ENCODE measurements at places on chromosomes 7 and 10.
A peak's percentile ranks its signal among the peaks of the same experiment; 100 is the strongest.

GRCh38 chr10:49180444-49180860, 7.7 kb downstream of the TMEM273 start:
- DNase-seq = no peak

DNA sequence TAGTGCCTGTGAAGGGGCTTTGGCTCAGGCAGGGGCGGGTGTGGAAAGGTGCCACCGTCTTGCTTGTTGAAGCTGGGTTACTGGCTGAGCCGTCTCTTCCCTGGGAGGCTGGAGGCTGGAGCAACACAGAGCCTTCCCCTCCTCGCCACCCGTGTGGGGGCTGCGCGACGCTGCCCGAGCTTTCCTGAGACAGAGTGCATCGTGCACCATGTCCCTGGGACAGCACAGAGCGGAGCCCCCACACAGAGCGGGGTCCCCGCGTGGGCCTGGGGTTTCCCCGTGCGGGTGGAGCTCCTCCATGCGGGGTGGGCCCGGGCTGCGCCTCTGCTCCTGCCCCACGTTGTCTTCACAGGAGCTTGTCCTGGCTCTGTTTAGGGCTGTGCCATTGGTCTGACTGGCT, 69.9 kb downstream of the INPP5A start:
- no peak for DNase-seq

- DNase-seq = no peak
Measured at GRCh38 chr7:108629651-108630400, 60.2 kb downstream of the DNAJB9 start.

GRCh38 chr10:2280713-2281300, 543.5 kb upstream of the ADARB2 start:
- DNase-seq = no peak

- DNase-seq = no peak
Measured at GRCh38 chr7:97021747-97022490, 2.7 kb downstream of the DLX5 start.

- peak; percentile 24 for DNase-seq
Measured at GRCh38 chr7:136228171-136228570, 251.0 kb upstream of the MTPN start.

DNA sequence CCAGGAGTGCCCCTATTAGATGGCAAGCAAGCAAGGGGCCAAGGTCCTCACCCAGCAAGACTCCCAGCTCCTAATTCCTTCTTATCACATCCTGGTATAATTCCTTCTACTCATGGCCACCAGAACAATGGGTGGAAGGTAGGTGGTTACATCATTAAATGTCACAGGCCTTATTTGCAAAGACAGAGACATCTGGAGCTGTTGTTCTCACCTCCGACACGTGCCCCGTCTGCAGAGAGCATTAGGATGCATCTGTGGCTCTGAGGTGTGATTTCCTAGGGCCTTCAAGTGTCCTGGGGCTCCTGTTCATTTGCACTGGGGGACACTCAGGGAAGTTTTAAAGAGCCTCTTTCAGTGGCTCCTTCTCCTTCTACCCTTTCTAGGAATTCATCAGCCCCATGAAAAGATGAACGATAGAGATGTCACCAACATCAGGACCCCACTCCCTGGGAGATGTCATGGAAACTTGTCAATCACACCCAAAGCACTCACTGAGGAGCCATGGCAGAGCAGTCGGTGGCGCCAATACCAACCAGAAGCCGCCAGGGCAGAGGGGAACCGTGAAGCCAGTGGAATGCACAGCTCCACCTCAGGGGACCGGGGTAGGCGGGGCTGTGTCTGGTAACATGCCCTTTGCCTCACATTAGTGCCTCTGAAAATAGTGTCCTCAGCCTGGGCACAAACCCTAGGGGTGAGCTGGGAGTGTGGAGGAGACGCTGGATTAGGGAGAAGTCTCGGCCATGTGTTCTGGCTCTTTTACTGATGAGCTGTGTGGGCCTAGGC, 2.9 kb upstream of the ATP6V0E2 start:
- no peak for DNase-seq

DNA sequence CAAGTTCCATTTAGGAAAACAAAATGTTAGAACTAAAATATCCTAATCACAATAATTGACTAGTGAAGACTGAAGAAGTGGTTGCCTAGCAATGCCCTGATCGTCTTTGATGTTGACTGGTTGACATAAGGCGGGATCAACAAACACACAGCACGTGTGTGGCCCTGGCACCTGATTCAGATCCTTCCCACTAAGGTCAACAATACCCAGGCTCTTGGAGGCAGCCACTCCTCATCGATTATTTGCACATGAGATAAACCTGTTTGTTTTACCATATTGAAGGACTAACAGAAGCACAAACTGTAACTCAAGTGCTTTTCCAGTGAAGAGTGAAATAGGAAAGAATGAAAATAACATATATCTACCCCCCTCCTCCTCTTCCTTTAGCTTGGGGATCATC, 15.6 kb downstream of the FANK1 start:
- DNase-seq = peak; percentile 71

All from mucosa of descending colon (tissue), 3 donors.